ENCODE measurements at places on chromosomes 6 and 20.

GRCh38 chr20:44036441-44036840, 121.8 kb downstream of the TOX2 start:
- DNase-seq: no peak

GRCh38 chr6:120173250-120173649, 823.7 kb upstream of the MAN1A1 start:
- DNase-seq: no peak

- no peak for DNase-seq
These were observed 67.8 kb upstream of the TAB2 start for GRCh38 chr6:149249370-149250357.

DNA sequence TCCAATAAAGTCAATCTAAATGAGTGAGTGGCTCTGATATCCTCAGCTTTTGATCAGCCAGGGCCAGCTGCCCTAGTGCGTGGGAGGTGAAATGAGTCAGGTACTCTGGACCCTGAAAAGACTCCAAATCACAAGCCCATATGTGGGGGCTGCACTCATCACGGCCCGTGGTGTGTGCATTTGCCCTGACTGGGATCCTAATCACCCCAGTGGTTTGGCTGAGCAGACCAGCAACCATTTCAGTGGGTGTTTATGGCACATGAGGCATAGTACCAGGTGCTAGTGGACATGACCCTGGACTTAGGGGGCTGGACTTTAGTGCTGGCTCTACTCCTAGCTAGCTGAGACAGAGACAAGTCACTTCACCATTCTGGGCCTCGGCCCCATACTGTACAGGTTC, 39.4 kb downstream of the SCML4 start:
- DNase-seq: no peak

DNA sequence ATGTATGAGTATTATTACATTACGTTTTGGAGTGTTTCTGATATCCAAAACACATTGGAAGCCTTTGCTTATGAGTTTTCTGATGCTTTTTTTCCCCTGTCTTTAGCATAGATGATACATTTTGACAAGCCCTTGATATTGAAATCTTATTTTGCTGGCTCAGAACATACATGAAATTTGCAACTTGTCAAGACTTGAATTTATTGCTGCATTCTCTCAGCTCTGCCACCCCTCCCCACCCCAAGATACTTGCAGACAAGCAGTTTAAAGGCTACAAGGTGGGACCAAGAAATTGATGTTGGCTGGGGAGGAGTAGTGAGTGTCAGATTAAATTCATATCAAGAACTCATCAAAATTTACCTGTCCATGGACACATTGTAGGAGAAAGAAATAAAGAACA, 160.2 kb downstream of the GJA1 start:
- no peak for DNase-seq

GRCh38 chr20:36819659-36820058, 46.1 kb upstream of the DSN1 start:
- no peak for DNase-seq

DNA sequence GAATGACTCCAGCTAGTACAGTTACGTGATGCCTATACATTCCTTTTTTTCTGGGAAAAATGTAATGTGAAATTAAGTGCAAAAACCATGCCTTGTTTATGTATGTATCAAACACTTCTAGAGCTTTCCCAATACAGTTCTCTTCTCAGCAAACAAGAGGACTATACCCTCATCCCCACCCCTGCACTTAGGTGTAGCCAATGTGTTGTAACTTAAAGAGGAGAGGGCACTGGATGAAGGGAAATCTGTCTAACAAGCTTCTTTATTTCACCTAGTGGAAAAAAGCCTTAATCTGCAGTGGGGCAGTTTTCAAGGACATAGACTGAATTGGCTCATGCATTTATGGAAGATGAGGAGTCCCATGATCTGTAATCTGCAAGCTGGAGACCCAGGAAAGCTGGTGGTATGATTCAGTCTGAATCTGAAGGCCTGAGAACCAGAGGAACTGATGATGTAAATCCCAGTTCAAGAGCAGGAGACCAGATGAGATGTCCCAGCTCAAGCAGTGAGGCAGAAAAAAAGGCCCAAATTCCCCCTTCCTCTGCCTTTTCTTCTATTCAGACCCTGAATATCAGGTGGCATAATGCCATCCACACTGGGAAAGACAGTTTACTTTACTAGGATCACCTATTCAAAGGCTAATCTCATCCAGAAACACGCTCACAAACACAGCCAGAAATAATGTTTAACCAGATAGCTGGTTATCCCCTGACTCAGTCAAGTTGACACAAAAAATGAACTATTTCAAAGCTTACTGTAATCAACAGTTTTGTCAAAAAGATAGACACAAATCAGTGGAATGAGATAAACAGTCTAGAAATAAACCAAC, 25.8 kb upstream of the SLC17A3 start:
- DNase-seq: no peak

DNA sequence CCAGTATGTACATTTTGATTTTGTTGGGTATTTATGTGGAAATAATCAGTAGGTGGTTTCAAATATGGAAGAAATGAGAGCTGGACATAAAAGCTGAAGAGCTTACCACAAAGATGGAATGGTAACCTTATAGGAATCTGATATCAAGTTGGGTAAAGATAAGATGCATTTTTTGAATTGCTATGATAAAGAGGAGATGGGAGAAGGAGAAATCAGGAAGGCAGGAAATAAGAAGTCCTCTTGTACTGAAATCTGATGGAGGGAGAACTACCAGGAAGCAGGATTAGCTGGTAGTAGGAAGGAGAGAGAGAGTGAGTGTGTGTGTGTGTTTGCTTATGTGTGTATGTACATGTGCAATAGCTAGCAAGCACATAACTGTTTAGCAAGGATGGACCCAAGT, 468.4 kb downstream of the PHF3 start:
- no peak for DNase-seq

DNA sequence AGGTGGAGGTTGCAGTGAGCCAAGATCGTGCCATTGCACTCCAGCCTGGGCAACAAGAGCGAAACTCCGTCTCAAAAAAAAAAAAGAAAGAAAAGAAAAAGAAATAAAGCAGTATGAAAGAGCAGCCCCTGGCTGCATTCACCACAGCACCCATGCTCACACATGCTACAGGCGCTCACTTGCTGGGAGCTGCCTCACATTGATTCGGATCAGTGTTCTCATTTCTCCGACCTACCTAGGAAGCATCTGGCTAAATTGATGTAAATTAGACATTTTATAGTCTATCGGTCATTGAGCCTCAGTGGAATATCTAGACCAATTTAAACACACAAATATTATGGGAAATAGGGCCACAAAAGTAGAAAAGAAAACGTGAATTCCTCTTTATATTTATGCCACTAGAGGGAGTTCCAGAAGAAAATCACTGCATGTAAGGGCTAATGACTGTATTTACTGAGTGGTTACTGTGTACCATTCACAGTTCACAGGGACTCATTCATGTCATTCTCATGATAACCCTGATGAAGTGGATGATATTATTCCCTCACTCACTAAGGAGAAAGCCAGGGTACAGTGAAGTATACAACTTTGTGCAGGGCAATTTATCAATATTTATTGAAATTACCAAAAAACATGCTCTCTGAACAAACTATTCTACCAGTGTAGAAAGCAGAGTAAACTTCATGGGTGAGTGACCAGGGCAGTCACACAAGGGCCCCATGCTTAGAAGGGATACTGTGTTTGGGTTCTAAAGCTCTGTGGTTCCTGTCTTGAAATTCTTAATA, 5.3 kb upstream of the MOG start:
- DNase-seq: no peak

DNA sequence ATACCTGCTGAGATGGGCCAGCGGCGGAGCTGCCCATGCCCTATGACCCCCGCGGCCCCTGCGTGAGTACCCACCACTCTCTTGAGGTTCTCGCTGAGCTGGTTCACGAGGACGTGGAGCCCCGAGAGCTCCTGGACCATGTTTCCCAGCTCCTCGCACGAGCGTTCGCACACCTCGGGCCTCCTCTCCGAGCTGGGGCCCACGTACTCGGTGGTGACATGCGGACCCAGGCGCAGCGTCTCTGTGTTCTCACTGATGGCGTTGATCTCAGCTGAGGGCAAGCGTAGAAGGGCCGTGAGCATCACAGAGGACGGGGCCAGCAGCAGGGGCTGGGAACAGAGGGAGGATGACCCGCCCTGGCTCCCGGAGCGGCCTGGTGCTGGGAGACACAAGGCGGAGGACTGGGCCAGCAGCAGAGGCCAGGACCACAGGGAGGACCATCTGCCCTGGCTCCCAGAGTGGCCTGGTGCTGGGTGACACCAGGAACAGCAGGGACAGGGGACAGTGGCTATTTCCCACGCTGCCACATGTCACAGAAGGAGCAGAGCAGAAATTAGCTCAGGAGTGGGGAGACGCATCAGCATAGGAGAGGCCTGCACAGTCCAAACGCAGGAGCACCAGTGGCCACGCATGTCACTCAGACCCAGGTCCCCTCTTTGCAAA, 11.8 kb downstream of the THBS2 start:
- no peak for DNase-seq

GRCh38 chr20:60203451-60203850, 245.2 kb downstream of the CDH26 start:
- DNase-seq: no peak

DNA sequence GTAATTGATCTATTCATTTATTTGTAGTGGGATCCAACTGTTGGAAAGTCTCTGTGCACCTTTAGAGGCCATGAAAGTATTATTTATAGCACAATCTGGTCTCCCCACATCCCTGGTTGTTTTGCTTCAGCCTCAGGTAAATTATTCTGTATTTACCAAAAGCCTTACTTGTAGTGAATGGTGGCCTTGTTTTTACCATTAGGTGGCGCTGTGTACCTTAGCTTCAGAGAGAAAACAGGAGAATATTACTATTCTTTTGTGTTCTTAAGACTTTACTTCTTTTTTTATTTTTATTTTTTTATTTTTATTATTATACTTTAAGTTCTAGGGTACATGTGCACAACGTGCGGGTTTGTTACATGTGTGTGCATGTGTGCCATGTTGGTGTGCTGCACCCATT, 23.7 kb downstream of the PEX7 start:
- DNase-seq: peak; percentile 2

- peak; percentile 50 for DNase-seq
These were observed 42.3 kb downstream of the HIVEP2 start for GRCh38 chr6:142902636-142903053.

GRCh38 chr6:168070804-168071203, 8.2 kb downstream of the FRMD1 start:
- DNase-seq: no peak

DNA sequence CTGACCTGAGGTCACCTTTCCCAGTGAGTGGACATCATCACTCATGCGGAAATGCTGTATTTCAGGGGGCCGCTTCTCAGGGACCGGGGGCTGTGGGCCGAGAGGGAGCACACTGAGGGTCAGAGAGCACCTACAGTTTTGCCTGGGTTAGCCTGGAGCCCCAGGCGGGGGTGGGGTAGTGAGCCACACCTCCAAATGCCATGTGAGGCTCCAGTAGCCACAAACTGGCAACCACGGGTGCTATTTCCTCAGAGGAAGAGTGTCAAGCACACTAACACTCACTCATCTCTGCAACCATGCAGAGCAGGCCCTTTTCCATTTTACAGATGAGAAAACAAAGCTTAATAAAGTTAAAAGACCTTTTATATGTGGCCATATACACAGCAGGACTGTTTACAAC, 4.7 kb downstream of the EHMT2 start:
- DNase-seq: no peak

- no peak for DNase-seq
These were observed 28.4 kb downstream of the BRPF3 start for GRCh38 chr6:36224918-36225461.

All from activated T-cell treated with anti-CD3 and anti-CD28 coated beads for 1 hour (primary cell).